ENCODE measurements at places on chromosomes 11 and 22.
A peak's percentile ranks its signal among the peaks of the same experiment; 100 is the strongest.

- no peak for DNase-seq
These were observed 55.8 kb downstream of the SMIM38 start for GRCh38 chr11:69211540-69211919.

- DNase-seq, result no peak
These were observed 17.7 kb downstream of the CYTH4 start for GRCh38 chr22:37299969-37300509.

- no peak for DNase-seq
These were observed 8.9 kb downstream of the TTC28 start for GRCh38 chr22:28670756-28671155.

- no peak for DNase-seq
These were observed 11.1 kb upstream of the OOSP2 start for GRCh38 chr11:60029015-60029632.

GRCh38 chr11:5124891-5125620, 13.1 kb downstream of the OR52A5 start:
- DNase-seq, result no peak

- no peak for DNase-seq
These were observed 450.4 kb downstream of the OPCML start for GRCh38 chr11:133081730-133082452.

GRCh38 chr22:21837248-21837979, 30.0 kb downstream of the MAPK1 start:
- DNase-seq, result no peak

DNA sequence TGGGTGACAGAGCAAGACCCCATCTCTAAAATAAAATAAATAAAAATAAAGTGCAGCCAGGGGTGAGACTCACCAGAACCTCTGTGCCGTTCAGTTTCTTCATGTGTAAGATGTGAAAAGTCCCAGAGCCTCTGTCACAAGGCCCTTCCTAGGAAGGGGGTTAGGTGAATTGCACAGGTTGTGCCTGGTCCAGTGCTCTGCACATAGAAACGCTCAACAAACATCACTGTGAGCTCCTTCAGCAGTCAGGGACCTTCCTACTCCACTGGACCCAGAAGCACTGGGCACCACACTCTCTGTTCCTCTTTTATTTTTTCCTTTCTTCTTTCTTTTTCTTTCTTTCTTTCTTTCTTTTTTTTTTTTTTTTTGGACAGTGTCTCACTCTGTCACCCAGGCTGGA, 22.3 kb downstream of the MRPL21 start:
- no peak for DNase-seq

DNA sequence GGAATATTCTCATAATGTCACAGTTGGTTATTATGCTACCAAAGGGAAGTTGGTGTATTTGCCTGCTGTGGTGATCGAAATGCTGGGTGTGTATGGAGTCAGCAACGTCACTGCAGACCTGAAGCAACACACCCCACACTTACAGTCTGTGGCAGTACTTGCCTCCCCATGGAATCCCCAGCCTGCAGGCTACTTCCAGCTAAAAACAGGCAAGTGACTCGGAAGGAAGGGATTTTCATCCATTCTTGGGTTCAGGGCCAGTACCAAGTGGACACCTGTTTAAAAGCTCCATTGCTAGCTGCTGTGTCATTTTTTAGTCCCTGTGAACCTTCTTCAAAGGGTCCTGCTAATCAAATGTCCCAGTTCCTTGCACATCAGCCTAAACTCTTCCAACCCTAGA, 149.6 kb downstream of the C11orf91 start:
- DNase-seq, result no peak

- no peak for DNase-seq
These were observed 144.9 kb downstream of the MAML2 start for GRCh38 chr11:96197801-96198701.

- no peak for DNase-seq
These were observed 23.0 kb downstream of the POU2AF1 start for GRCh38 chr11:111355956-111356659.

DNA sequence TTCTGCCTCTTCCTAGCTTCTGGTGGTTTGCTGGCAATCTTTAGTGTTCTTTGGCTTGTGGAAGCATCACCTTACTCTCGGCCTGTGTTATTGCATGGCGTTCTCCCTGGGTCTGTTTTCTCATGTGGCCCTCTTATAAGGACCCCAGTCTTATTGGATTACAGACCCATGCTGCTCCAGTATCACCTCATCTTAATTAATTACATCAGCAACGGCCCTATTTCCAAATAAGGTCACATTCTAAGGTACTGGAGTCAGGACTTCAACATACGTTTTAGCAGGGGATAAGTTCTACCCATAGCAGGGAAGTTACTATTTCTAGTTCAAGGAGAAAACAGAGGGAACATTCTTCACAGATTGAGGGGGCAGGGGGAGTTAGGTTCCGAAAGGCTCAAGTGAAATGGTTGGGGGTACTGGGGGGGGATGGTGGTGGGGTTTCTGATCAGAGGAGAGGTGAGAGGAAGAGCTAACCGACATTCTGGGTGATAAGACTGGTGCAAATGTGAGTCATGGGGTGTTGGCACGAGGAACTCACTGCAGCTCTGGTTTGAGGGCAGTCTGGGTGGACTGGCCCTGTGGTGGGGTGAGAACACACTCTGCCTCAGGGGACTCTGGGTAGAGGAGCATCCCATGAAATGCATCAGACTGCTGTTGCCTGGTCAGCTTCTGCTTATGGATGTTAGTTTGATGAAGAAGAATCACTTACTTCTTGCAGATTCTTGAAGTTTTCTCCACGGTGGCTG, 51.5 kb upstream of the ZBED5 start:
- no peak for DNase-seq

DNA sequence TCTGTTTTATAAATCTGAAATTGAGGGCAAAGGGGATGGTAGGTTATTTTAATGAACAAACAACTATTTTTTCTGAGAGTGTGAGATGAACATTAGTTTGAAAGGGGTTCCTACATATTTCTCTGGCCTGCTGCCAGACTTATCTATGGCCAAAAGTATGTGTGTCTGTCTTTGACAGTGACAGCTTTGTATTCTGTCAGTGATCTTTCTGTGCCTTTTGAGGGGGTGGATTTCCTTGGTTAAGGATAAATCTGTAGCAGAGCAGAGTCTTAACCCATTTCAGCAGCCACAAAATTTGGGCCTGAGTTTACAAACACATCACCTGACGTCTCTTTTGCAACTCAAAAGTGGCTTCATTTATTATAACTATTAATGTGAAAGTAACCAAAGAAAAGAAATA, 30.9 kb downstream of the ZFTA start:
- DNase-seq, result no peak

GRCh38 chr22:23008896-23009295, 61.4 kb upstream of the GNAZ start:
- no peak for DNase-seq

DNA sequence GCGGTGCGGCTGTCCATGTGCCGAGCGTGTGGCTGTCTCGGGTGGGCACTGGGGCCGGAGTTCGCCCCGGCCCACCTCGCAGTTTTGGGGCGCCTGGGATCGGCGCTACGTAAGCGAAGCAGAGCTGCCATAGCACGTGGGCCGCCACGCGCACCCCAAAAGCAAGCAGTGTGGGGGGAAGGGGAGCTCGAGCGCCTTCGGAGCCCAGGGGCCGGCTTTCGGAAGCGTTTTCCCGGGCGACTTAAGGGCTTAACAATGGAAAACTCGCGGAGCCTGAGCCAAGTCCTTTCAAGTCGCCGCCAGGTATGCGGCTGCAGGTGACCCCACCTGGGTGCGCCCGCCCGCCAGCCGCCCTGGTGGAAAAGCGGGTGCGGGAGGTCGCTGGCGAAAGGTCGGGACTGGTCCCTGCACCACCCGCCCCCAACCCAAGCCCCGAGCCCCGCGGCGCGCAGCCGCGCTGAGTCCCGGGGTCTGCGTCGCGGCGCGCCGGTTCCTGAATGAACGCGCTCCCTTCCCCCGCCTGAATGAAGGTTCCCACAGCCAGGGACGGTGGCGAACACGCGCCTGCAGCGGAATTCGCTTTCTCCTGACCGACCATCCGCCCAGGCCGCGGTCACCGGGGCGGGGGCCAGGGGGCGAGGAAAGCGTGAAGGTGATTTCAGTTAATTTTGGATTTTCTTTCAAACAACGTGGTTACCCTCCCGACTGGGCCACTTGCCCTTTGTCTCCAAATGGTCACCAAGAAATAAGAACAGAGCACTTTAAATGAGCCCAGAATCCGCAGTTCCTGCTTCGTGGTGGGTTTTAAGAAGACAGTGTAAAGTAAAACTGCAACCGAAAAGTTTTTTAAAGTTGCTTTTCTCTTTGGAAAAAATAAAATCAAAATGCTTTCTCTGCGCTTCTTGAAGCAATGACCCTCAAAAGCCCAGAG, 2.8 kb upstream of the CCND1 start:
- no peak for DNase-seq

DNA sequence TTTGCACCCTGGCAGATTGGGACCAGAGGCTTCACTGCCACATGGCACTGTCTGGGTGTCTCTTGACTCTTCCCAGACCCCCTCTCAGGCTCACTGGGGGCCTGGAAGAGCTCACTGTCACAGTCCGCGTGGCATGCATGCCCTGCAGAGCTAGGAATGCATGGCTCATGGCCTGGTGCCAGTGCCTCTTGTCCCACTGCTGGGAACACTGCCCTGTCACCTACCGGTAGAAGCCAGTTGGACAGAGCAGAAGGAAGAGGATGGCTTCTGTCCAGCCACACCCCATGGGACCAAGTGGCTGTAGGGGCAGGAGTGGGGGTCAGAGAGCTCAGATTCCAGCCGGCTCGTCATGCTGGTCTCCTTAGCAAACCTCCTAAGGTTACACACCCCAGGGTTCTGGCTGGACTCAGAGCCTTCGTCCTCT, 29.7 kb downstream of the MB start:
- DNase-seq, result no peak

DNA sequence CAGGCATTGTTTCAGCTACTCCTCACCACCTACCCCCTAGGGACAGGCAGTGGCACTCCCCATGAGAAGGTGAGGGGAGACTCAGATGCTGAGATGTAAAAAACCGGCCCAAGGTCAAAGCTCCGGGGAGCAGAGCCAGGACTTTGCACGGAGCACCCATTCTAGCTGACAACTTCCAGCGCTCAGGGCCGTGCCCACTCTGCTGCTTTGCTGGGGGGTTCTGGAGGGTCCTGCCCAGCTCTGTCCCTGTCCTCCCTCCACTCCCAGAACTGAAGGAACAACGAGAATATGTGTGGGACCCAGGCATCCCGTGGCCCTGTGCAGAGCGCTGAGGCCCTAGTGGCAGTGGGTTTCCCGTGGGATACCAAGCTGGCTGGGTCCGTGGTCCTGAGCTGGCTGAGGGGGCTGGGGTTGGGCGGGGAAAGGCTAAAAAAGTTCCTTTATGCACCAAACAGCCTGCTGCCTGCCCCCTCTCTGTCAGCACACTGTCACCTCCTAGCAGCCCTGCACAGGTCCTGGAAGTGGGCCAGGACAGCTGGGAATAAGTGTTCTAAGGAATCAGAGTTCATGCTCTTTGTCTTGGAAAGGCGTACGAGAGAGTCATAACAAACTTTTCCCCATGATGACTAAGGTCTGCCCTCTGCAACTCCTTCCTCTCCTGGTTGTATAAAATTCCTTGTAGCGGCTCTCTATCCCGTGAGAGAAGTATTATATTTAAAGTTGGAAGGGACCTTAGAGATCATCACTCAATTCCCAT, 1.9 kb downstream of the MS4A10 start:
- DNase-seq, result no peak

DNA sequence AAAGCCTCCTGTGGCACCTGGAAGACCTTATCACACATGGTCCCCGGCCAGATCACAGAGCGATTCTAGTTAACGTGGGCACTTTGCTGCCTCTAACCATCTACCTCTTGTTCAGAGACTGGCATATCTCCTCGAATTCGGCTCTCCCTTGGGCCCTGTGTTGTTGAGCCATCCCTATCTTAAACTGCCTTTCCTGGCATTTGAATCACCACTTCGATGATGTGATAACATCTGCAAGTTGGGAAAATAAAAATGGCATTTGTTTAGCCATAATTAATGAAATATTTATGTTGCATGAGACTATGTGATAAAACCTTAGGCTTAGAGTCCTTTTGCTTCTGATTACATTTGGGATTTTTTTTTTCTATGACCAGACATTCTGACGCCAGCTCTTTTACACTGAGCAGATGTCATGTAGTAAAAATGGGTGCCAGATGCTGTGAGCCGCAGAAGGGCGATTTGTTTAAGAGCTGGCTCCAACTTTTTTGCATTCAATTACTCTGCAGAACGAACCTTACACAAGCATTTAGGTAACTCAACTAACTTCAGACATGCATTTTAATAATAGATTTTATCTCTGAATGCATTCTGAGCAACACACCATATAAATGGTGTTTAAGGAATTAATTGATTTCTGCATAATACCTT, 58.5 kb upstream of the PARVA start:
- DNase-seq, result no peak

GRCh38 chr11:88552379-88553062, 215.0 kb upstream of the CTSC start:
- DNase-seq, result peak; percentile 21

- DNase-seq, result no peak
These were observed 153.9 kb upstream of the LRRC4C start for GRCh38 chr11:41613326-41613725.

DNA sequence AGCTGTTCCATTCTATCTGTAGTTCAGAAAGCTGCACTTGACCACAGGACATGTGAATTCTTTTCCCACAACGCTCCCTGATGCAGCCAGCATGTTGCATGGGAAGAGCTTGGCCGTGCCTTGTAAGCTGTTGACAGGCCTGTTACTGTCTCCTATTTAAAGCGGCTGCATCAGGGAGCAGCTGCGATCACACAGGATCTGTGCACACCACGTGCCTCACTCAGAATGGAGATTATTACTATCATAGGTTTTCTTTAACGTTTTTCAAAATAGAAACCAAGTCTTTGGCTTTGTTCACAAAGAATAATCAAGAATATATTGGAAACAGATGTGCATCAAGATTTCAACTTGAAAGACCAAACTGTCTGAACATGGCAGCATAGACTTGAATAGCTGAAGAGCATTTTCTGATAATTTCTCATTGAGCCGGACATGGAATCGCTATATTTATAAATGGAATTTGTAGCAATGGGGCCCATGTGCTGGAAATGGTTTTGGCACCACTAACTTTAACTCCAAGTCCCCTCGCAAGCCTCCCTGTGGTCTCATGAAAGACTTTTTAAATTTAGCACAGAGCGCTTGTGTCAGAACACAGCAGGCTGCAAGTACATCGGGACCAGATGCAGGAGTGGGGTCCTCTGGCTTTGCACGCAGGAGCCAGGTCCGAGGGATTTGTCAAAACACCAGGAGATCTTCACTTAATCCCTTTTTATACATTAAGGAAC, 40.8 kb upstream of the MYO18B start:
- no peak for DNase-seq

- DNase-seq, result no peak
These were observed 4.4 kb downstream of the CACNA1I start for GRCh38 chr22:39574779-39575551.

DNA sequence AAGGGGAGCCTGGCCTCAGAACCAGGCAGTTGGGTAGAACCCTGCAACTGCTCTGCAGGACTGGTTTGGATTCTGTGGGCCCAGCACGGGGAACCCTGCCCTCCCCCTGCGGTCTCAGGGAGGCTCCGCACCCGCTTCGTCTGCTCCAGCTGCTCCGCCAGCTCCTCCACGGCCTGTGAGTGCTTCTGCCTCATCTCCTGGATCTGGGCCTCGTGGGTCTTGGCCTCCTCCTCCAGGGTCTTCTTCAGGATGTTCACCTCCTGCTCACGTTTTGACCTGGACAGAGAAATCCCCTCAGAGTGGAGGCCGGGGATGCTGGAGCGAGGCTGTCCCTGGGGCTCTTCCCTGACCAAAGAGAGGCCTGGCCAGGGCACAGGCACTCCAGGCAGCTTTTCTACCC, 41.9 kb downstream of the APOL1 start:
- DNase-seq, result no peak

GRCh38 chr22:34390400-34390799, 470.1 kb upstream of the LARGE1 start:
- DNase-seq, result no peak

GRCh38 chr11:45182902-45183301, 36.5 kb downstream of the PRDM11 start:
- DNase-seq, result no peak

Measured in CD4-positive, alpha-beta T cell treated with Interleukin-4 for 4 hours (primary cell).